Epithelial cell of umbilical artery (primary cell): ENCODE measurements at places on chromosomes 1 and 21. TPM values are rescaled to one million over a fixed set of nuclear protein-coding genes. Genes with fewer than 3 reads are reported as not detected.

The ELAVL4 gene
- not detected in 2 replicates for total RNA-seq

The SPATA1 gene
- 1.6 TPM in 1 of 2 replicates, not detected in the other for total RNA-seq

The SPATA21 gene
- total RNA-seq: not detected in 2 replicates

The TMPRSS3 gene
- total RNA-seq: not detected in 2 replicates

The TNNT2 gene
- not detected in 2 replicates for total RNA-seq

The LY9 gene
- total RNA-seq: not detected in 2 replicates

The TGFB2 gene
- total RNA-seq: 6.8 and 25.4 TPM in 2 replicates

The SLC30A2 gene
- total RNA-seq: not detected in 2 replicates

The RNF186 gene
- not detected in 2 replicates for total RNA-seq

The UBE2Q1 gene
- 29.6 and 32.8 TPM in 2 replicates for total RNA-seq

The RXRG gene
- not detected in 2 replicates for total RNA-seq

The CFHR1 gene
- total RNA-seq: not detected in 2 replicates

The BATF3 gene
- total RNA-seq: 0.15 and 0.97 TPM in 2 replicates

The ATP6V1G3 gene
- total RNA-seq: not detected in 2 replicates

The CLCA4 gene
- total RNA-seq: not detected in 2 replicates

The TMEM269 gene
- total RNA-seq: not detected in 2 replicates

The BEST4 gene
- 0.32 TPM in 1 of 2 replicates, not detected in the other for total RNA-seq

The BARHL2 gene
- total RNA-seq: not detected in 2 replicates

The PEA15 gene
- 51.5 and 54.9 TPM in 2 replicates for total RNA-seq

The C1orf210 gene
- total RNA-seq: not detected in 2 replicates

The IRF2BP2 gene
- total RNA-seq: 39.3 and 62.9 TPM in 2 replicates

The RAB42 gene
- 0.97 TPM in 1 of 2 replicates, not detected in the other for total RNA-seq

The PIGM gene
- 2.9 and 3.8 TPM in 2 replicates for total RNA-seq

The SLX9 gene
- total RNA-seq: 25.4 and 35.1 TPM in 2 replicates

The ERICH3 gene
- not detected in 2 replicates for total RNA-seq

The PHLDA3 gene
- 31.9 and 38.0 TPM in 2 replicates for total RNA-seq

The NUP210L gene
- total RNA-seq: under 0.01 TPM in 1 of 2 replicates, not detected in the other
